ENCODE measurements at places on chromosomes 2 and 18.

DNA sequence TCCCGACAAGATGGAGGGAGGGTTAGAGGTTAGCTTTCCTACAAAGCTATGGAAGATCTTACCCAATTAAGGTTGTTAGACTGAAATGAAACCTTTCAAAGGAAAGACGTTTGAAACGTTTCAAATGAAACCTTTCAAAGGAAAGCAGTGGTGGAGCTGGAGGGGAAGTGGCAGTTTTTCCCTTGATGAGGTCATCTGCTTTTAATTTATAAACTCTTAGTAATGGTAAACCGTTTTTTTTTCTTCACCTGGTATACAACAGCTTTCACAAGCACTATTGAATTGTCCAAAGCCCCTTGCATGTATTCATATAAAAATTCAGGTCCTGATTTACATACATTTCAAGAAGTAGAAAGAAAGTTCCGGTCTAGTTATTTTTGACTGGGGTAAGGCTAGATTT is 7.4 kb downstream of the PMAIP1 start:
- no peak for DNase-seq

DNA sequence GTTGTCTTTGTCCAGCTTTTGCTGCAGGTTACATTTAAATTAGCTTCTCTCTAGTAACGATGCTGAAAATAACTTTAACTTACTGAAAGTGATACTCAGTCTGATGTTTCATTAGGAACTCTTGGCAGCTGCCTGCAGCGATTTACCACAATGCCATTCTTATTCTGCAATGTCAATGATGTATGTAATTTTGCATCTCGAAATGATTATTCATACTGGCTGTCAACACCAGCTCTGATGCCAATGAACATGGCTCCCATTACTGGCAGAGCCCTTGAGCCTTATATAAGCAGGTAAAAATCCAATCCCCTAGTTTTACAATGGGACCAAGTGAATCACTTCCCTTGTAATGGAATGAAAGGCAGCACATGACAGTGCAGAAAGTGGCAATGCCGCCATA is 16.3 kb upstream of the MFF start:
- no peak for DNase-seq

DNA sequence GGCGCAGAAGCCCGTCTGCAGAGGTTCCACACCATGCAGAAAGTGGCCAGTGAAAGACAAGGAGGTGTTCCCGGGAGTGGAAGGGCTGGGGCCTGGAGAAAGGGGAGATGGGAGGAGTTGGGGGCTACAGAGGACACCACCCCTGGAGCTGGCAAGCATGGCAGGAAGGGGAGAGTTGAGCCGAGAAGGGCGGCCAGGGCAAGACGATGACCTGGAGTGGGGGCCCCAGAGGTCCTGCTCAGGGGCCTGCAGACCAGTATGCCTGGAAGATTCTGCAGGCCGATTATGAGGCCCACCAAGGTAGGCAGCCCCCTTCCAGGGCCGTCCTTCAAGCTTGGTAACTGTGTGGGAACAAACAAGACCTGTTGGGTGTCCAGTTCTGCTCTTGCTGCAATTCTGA is 33.1 kb downstream of the RBFA start:
- DNase-seq, result no peak

- DNase-seq, result no peak
Observed at GRCh38 chr2:195500879-195501278, 156.1 kb upstream of the SLC39A10 start.

- peak; percentile 64 for DNase-seq
Observed at GRCh38 chr2:171318463-171318934, 115.3 kb downstream of the METTL8 start.

DNA sequence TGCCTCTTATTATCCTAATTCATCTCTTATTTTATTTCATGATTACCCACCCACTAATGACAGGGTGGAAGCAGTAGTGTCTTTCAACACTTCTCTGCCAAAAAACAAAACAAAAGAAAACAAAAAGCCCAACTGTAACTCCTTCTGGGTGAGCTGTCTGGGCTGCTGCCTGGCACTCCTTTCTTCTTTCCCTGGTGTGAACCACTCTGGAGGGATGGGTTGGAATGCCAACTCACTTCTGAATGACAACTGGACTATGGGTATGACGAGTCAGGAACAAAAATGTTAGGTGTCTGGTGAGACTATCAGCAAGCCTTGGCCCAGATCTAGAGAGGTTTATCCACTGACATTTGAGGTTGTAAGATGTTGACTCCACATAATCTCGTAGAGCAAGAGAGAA is 88.3 kb upstream of the ITGB6 start:
- DNase-seq, result no peak
